ENCODE measurements at places on chromosomes 16 and 17.

DNA sequence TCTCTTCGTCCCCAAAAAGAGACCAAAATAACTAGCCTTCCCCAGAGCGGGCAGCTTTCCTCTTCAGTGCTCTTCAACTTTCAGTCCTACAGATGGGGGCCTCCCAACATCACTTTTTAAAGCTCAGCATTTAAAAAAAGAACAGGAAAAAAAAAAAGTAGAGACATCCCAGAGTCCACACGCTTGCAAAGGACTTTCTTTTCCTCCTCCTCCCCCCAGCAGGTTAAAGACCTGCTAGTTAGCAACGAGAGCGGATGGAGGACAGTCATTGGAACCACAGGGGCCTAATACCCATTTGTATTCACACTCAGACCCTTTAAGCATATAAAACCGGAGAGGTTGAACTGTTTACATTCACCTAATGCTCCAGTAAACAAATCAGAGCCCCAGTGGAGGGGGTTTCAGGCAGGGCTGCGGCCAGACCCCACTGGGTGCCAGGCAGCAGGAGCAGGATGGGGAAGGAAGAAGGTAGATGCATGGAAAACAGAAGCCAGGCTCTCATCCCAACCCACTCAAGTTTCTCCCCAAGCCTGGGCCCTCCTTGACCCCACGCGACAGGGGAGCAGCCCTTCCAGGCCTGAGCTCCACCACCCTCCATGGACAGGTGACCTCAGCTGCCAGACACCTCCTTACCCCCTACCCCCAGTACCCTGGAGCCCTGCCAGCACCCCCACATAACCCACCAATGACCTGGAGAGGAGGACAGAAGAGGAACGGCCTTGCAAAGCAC, 15.2 kb downstream of the ZFHX3 start:
- no peak for DNase-seq

GRCh38 chr17:58605470-58605869, 86.4 kb downstream of the TEX14 start:
- no peak for DNase-seq

DNA sequence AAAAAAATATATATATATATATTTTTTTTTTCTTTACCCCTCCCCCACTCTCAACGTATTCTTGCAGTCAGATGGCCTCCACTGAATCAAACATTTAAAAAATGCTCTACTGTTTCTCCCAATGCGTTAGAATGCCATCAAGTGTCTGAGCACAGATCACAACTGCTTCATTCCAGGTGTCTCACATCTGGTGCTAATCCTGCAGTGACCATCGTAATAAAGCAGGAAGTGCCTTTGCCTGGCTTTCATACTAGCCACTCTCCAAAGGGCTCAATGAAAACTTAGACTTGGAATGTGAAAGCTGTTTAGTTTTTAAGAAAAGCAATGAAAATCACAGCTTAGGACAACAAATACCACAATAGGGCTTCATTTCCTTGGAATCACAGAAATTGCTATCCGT, 37.2 kb downstream of the SKAP1 start:
- DNase-seq, result no peak

- DNase-seq, result no peak
Measured at GRCh38 chr17:68035131-68035522, 408 bp upstream of the KPNA2 start.

DNA sequence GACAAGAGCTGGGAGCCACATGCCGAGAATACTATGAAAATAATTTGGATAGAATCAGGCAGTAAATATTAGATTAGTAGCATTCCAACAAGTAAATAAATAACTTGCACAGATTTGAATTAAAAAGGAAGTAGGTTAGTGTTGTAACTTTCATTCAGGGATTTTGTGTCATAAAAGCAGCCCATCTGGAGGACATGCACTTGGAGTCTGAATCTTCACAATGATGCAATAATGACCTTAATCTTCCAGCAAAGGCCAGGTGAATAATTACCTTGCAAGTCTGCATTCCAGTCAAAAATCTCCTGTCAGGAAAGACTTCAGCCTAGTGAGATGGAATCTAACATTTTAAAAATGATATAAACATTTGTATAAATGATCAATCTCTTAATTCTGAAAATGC, 518.1 kb downstream of the KCNJ2 start:
- DNase-seq, result no peak

DNA sequence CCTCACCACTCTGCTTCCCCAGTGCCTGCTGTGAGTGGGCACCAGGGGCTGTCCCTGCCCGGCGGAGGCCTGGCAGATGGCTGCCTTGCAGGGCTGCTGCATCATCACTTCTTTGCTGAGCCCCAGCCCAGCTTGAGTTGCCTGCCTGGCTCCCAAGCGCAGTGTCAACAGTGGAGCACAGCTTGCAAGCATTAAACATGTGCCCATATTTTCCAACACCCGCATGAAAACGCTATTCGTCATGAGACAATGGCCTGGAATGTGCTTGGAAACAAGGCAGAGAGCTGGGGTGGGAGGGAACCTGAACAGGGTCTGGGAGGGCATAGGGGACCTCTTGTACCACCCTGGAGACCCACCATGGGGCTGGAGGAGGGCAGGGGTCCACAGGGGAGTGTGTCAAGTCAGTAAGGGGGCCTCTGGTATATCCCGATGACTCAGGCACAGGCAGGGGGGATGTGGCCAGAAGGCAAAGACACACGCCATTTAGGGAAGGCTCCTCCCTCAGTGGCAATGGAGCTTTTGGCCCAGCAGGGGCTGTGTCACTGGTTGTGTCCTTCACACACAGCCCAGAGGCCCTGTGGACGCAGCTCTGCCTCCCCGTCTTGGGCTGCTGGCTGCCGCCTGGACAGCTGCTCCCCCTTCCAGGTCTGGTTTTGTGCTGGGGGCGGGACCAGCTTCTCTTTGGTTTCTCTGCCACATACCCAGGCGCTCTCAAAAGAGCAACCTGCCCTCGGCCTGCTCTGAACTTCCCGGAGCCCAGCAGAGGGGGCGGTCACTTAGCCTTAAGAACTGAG, 17.4 kb upstream of the MTSS2 start:
- no peak for DNase-seq

DNA sequence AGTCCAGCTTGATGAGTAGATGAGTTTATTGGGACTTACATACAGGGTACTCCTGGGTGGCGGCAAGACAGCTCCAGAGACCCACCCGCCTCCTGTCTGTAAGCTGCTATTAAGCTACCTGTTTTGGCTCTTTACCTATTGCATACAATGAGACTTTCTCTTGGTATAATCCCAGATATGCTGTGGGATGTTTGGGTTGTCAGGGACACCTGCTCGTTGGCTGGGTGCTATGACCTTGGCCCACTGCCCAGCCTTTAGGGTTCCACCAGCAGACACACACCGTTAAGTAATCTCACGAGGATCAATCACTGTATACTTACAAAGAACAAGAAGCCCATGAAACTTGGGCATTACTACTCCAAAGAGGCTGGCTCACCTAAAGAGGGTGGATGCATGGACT, 116.4 kb downstream of the NPIPB5 start:
- no peak for DNase-seq

GRCh38 chr17:49512296-49513043, 17.4 kb downstream of the NGFR start:
- DNase-seq, result no peak

DNA sequence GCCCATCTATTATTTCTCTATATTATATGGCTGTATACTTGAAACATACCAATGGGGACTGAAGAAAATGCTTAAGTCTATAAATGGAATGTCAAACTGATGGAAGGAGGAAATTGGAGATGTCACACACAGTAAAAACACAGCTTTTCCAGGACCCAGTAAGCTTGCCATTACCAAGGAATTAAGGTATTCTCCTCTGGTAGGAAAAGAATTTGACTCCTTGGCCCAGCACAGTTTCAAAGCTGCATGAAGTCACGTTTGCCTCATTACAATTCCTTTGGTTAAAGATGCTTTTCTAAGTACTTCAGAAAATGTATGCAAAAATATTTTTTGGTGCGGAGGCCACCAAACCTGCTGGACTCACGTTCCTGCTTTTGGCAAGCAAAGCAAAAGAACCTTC, 48.5 kb downstream of the CDH13 start:
- DNase-seq, result no peak

DNA sequence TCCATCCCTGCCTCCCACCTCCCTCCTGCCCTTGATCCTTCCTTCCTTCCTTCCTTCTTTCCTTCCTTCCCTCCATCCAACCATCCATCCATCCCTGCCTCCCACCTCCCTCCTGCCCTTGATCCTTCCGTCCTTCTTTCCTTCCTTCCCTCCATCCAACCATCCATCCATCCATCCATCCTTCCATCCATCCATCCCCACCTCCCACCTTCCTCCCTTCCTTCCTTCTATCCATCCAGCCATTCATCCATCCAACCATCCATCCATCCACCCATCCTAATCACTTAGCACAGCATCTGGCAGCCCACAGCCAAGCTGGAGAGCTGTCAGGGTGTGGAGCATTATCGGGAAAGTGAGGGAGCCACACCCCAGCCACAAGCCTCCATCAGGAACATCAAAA, 54.5 kb downstream of the TK2 start:
- no peak for DNase-seq

DNA sequence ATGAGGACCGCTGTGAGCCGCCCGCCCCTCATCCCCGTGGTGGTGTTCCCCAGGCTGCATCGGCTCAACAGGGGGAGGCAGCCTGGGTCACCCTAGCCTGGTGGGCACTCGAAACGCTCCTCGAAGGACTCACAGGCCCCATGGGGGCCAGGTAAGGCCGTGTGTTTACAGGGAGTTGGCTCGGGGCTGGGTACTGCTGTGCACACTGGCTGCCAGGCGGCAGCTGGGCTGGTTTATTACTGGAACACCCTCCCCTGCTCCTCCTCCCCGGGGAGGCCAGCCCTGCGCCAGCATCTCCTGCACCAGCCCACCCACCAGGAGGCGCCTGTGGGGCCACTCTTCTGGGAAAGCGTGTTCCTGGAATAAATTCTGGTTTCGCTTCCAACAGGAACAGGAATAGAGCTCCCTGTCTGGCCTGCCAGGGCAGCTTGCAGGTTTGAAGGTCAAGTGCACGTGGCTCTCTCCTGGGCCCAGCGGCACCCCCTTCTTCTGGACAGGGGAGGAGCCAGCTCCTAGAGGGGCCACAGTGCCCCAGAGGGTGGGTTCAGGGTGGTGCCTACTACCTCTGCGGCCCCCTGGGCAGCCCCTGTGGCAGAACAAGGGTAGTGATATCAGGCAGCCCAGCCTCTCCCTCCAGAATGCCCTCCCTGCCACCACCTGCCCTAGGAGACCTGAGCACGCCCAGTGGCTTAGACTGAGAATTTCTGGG, 11.3 kb downstream of the MCRIP1 start:
- no peak for DNase-seq

DNA sequence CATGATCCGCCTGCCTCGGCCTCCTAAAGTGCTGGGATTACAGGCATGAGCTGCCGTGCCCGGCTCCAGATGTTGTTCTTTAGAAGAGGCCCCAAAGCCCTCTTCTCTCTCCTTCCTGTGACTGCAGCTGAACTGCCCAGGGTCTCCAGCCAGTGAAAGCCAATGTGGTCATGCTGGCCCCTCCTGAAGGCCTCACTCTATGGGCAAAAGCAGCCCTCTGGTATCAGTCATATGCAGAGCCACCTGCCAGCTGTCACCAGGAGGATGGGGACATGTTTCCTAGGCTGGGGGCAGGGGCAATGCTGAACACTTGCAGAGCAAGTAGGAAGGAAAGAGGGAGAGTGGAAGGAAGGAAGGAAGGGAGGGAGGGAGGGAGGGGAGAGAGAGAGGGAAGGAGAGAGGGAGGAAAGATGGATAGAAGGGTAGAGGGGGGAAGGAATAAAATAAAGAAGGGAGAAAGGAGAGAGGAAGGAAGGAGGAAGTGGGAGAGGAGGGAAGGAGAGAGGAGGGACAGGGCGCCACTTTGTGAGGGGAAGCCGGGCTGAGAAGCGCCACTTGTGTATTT, 36.0 kb downstream of the SOCS3 start:
- no peak for DNase-seq

DNA sequence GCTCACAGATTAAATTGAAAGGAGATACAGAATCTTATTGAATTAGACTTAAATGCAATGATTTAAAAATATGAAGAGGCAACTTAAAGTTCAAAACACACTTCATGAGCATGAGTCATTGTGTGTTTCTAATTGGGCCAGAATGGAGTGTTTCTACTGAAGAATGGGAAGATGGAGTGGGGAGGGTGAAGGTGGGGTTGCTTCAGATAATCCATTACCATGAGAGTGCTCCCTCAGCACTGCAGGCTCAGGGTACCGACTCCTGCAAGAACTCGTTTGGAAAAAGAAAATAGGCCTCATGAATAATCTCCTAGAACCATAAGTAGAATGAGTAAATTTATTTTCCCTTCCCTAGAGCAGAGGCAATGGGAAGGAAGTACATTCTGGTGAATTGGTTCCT, 372.8 kb downstream of the TOX3 start:
- DNase-seq, result no peak

GRCh38 chr17:77205396-77206125, 64.8 kb downstream of the SEC14L1 start:
- DNase-seq, result no peak

GRCh38 chr17:9705745-9706144, 60.4 kb downstream of the USP43 start:
- no peak for DNase-seq

- no peak for DNase-seq
Measured at GRCh38 chr16:72332926-72333325, 161.0 kb upstream of the PMFBP1 start.

DNA sequence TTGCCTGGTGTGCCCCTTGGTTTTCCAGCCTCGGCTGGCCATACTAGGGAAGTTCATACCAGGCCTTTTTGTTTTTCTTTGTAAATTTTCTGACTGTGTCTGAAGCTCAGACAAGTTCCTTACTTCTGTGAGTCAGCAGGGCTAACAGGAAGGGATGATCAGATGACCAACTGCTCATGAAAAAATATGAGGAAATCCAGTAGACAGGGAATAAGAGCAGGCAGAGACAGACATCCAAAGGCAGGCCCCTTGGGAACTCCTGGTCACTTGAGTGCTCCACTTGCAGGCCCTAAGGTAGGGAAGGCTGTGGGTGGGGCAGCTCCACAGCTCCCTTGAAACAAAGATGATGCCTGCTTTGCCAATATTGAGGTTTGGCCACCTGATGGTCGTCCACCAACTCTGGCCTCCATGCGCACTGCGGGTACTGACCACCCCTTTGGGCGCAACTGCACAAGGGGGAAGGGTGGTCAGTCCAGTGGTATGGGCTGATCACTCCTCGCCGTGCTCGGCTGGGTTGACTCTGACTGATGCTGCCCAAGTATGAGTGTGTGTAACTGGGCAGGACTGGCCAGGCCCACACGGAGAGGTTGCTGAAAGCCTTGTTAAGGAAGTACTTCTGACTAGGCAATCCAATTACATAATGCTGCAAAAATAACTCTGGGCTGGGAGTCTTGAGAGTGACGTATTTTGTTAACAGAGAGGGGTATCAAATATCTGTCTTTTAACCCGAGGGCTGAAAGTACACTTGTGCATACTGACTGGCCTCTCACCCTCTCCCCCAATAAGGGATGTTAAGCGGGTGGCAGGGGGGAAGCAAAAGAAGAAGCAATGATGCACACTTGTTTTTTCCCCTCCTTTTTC, 20.8 kb upstream of the ZFHX3 start:
- no peak for DNase-seq

- no peak for DNase-seq
Measured at GRCh38 chr16:65123396-65124211, 1.7 kb upstream of the CDH11 start.

DNA sequence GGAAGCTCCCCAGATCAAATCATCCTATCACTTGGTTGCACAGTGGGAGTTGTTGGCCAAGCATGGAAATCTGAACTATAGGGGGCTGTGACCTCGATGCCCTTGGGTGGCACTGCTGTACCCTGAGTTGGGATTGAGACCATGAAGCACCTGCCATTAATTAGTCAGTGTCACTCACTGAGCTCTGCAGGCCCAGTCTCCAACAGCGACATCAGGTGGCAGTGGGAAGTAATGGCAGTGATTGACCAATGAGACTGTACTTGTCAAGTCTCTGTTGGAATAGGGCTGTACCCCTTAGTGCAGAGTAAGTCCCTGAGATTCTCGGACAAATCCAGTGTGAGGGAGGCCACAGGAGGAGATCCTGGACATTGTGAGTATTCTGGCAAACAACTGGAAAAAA, 118.0 kb upstream of the RPL38 start:
- DNase-seq, result no peak

Measured in stimulated activated naive CD8-positive, alpha-beta T cell treated with anti-CD3 and anti-CD28 coated beads, Interleukin-15, amount 100 ng/mL, for 72 hours (primary cell).